ENCODE measurements at places on chromosomes 3 and 15.

GRCh38 chr15:59150185-59150584, 45.2 kb downstream of the CCNB2 start:
- no peak for DNase-seq

DNA sequence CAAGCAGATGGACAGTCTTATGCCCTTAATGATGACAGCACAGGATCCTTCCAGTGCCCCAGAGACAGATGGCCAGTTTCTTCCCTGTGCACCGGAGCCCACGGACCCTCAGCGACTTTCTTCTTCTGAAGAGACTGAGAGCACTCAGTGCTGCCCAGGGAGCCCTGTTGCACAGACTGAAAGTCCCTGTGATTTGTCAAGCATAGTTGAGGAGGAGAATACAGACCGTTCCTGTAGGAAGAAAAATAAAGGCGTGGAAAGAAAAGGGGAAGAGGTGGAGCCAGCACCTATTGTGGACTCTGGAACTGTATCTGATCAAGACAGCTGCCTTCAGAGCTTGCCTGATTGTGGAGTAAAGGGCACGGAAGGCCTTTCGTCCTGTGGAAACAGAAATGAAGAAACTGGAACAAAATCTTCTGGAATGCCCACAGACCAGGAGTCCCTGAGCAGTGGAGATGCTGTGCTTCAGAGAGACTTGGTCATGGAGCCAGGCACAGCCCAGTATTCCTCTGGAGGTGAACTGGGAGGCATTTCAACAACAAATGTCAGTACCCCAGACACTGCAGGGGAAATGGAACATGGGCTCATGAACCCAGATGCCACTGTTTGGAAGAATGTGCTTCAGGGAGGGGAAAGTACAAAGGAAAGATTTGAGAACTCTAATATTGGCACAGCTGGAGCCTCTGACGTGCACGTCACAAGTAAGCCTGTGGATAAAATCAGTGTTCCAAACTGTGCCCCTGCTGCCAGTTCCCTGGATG, 198.7 kb downstream of the AKAP13 start:
- DNase-seq: no peak

DNA sequence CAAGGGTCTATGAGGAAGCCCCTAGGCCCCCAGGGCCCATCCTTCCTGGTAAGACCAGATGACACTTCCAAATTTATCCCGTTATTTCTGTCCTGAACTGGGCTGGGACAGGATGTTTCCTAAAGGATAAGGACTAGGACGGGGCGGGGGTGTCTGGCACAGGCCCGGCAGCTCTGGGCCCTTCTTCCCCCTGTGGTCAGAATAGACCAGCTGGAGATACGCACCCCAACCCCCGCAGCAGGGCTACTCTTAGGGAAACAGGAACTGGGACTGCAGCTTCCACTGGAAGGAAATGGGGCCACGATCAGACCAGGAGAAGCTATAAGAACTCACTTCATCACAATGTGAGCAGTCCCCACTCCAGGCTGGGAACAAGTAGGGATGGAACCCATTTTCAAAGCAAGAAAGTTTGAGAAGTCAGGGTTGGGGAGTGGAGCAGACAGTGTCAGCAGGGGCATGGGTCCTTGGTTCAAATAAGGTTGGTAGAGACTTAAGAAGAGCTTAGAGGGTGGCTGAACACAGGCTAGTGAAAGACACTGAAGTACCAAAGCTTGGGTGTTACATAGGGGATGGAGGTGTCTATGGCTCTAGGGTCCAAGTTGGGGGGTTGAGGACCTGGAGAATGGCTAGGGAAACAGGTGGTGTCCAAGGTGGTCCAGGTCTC, 1.1 kb downstream of the NCKIPSD start:
- DNase-seq: peak; percentile 53

GRCh38 chr3:2082871-2083480, 15.7 kb upstream of the CNTN4 start:
- no peak for DNase-seq

- peak; percentile 82 for DNase-seq
Observed at GRCh38 chr15:72231833-72232478, 966 bp upstream of the PKM start.

- no peak for DNase-seq
Observed at GRCh38 chr3:139954146-139954860, 19.3 kb downstream of the CLSTN2 start.

DNA sequence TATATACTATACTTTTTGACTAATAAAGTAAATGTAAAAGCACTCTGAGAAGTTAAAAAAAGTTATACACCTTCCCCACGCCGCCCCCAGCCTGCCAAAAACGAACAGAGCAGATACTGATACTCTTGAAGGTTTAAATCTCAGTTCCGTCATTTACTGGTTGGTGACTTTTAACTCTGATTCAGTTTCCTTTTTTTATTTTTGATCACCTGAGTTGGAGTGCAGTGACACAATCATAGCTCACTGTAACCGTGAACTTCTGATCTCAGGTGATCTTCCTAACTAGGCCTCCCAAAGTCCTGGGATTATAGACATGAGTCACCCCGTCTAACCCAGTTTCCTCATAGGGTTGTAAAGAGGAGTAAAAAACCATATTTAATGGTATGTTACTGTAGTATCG, 3.3 kb upstream of the TIPIN start:
- DNase-seq: no peak

GRCh38 chr3:143070977-143071551, 48.5 kb upstream of the CHST2 start:
- DNase-seq: no peak

DNA sequence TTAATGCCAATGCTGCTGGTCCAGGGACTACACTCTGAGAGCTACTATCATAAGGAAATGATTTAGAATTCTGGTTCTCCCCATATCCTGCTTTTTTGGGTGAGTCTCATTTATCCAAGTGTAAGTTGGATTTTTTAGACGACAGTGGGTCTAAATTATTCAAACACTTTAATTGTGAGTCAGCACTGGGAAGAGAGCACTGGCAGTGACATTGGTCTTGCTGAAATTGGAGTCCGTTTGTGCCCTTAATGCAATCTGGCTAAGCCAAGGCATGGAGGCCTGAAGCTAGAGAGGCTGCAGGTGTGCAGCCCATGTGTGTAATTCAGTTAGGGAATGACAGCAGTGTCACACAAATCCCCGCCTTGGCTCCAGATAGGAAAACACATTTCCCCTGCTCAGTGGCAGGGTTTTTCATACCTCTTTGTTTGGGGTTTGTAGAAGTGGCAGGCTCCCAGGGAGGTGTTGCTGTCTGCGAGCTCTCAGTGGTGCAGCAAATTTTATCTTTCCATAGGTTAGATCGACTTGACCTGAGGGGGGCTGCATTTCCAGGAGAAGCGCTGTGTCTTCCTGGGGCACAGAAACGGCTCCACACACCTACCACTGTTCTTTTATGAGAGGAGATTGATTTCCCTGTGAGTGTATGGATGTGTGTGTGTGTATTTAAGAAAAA, 197.7 kb downstream of the CD47 start:
- DNase-seq: no peak

- no peak for DNase-seq
Observed at GRCh38 chr3:151425627-151426340, 35.1 kb downstream of the IGSF10 start.
